ENCODE measurements at places on chromosomes 12 and 14. TPM values are rescaled to one million over a fixed set of nuclear protein-coding genes. Genes with fewer than 3 reads are reported as not detected.

Gene ARHGDIB
- 31.7 TPM for polyA plus RNA-seq

Gene PTPN11
- polyA plus RNA-seq: 87.9 TPM

Gene SELPLG
- 8.1 TPM for polyA plus RNA-seq

Gene ACOT6
- not detected for polyA plus RNA-seq

Gene HCAR3
- polyA plus RNA-seq: not detected

Gene RNASE7
- not detected for polyA plus RNA-seq

Gene SLC17A8
- polyA plus RNA-seq: not detected

Gene GZMB
- not detected for polyA plus RNA-seq

Gene RPS6KL1
- polyA plus RNA-seq: 1.4 TPM

Gene LMO3
- polyA plus RNA-seq: not detected

Gene CEBPE
- polyA plus RNA-seq: not detected

Gene CFAP54
- 0.38 TPM for polyA plus RNA-seq

Gene EML5
- polyA plus RNA-seq: 1.2 TPM

Gene MLH3
- polyA plus RNA-seq: 6.9 TPM

Gene LTB4R2
- polyA plus RNA-seq: 0.98 TPM

Gene TESPA1
- not detected for polyA plus RNA-seq

Gene MAP1LC3B2
- polyA plus RNA-seq: 2.5 TPM

Gene SERPINA6
- polyA plus RNA-seq: not detected

Gene TCL1B
- not detected for polyA plus RNA-seq

Gene GALNT6
- 47.1 TPM for polyA plus RNA-seq

Gene ZCRB1
- 65.5 TPM for polyA plus RNA-seq

Gene REC8
- polyA plus RNA-seq: 2.7 TPM

Gene KRT3
- polyA plus RNA-seq: not detected
